AG20443 (cell line): ENCODE measurements at places on chromosomes 16 and 17.

GRCh38 chr16:89201439-89202377 lies 1.4 kb upstream of the SLC22A31 start:
- DNase-seq: peak; percentile 92

GRCh38 chr16:68246666-68247065 lies 1.5 kb downstream of the PLA2G15 start:
- DNase-seq: peak; percentile 52

GRCh38 chr17:45828582-45829133 lies 16.0 kb upstream of the SPPL2C start:
- DNase-seq: no peak

DNA sequence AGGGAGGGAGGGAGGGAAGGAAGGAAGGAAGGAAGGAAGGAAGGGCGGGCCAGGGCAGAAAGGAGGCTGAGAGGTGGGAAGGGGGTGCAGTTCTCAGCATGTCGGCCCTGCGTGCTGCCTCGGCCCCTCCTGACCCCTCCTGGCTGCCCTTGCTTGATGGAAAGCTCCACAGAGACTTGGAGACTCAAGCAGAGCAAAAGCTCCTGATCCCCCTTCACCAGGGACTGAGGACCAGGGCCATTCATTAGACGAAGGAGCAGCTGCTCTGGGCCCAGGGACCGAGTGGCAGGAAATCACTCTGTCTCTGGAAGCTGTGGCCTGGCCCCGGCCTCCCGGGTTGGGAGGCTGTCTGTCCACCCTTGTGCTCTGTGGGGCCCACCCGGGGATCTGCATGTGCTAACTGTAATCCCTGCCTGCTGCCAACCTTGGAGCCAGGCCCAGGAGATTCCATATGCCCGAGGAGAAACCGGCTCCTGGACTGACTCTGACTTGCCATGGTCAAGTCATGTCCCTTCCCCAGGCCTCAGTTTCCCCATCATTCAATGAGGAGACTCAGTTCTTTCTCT lies 27.4 kb upstream of the C1QL1 start:
- no peak for DNase-seq

DNA sequence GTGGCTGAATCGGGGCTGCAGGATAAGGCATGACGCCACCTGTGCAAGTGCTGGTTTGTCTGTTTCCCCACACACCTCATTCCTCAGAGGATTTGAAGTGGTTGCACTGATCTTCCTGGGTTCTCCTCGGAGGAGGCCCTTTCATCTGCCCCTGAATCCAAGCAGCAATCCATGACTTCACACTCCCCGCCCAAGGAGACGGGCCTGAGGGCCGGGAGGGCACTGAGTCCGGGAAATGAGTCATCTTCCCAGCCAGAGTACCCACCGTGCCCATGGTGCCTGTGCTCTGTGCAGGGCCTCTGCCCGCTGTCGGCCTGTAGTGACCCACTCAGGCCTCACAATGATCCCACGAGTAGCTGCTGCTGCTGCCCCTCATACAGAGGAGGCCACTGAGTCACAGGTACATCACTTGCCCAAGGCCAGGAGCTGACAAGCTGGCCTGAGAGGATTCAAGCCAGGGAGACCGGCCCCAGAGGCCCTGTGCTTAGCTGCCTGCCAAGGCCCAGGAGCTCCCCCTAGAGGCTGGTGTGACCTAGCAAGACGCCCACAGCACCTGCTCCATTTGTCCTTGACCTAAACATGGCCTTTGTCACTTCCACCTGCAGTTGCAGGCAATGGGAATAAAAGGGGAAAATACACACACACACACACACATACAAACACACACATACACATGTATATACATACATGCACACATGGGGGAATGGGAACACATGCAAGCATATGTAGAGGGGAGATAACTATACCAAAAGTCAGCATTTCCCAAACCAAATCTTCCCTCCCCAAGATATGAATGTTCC lies 240.0 kb downstream of the C16orf95 start:
- DNase-seq: peak; percentile 63

DNA sequence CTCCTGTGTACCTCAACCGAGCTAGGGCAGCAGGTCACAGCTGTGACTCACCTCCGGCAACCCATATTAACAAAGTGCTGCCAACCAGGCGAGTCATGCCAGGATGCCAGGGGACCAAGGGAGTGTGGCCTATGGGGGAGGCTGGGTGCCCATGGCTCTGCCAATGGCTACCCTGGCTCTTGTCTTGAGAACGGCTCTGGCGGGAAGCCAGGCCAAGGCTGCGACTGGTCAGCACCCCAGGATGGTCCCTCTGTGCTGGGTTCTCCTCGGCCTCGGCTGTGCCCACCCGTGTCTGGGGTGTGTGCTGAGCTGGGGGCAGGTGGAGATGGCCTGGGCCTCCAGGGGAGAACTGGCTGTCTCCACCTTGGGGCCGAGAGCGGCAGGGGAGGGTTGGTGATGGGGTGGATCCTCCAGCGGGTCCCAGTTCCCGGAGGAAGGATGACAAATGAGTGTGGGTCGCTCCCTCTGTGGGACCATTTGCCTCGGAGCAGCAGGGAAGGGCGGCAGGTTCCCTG lies 75.8 kb downstream of the MRC2 start:
- no peak for DNase-seq

- no peak for DNase-seq
Observed at GRCh38 chr17:48843187-48843900, 12.5 kb downstream of the CALCOCO2 start.

DNA sequence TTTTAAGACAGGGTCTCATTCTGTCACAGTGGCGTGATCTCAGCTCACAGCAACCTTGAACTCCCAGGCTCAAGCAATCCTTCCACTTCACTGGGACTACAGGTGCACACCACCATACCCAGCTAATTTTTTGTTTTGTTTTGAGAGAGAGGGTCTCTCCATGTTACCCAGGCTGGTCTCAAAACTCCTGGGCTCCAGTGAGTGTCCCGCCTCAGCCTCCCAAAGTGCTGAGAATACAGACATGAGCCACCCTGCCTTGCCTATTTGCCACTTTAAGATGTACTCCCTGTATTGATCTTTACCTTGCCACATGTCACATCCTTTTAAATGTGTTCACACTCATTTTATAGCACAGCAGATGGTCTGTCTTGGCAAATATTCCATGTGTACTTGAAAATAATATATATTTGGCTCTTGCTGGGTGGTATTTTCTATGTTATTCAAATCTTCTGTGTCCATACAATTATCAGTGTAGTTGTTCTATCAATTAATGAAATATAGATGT lies 50.5 kb downstream of the VMP1 start:
- no peak for DNase-seq

- no peak for DNase-seq
Observed at GRCh38 chr16:4687946-4688673, 5.3 kb upstream of the NUDT16L1 start.

- DNase-seq: no peak
Observed at GRCh38 chr16:73010150-73010676, 37.7 kb downstream of the ZFHX3 start.

DNA sequence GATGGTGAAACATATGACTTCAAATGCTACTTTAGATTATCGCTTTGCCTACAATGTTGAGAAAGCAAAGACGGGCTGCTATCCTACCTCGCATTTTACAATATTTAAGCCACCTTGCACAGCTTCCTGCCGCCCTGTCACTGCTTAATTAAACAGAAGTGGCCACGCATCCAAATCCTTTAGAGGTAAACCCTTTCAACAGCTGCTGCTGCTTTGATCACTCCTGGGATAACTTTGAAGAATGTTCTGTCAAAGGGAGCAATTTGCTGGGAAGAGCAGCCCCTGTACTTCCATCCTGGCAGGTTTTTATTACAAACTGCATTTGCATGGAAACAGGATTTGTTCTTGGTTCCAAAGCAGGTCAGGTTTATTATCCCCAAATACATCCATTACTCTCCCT lies 24.2 kb upstream of the SSTR2 start:
- DNase-seq: no peak

DNA sequence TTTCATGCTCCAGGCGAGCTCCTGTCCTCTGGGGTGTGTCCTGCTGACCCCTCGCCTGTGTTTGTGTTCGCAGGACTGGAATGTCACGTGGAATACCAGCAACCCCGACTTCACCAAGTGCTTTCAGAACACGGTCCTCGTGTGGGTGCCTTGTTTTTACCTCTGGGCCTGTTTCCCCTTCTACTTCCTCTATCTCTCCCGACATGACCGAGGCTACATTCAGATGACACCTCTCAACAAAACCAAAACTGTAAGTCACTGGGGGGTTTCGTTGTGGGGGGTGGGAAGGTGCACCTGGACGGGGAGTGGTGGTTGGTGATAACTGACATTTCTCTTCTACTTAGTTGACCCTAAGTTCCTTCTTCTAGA lies 58.3 kb downstream of the ABCC1 start:
- DNase-seq: no peak

- no peak for DNase-seq
Observed at GRCh38 chr17:49587366-49588073, 11.8 kb downstream of the NXPH3 start.

GRCh38 chr16:35692824-35693223 lies 2233.4 kb downstream of the TP53TG3F start:
- DNase-seq: no peak

GRCh38 chr16:77868478-77868877 lies 80.1 kb downstream of the VAT1L start:
- DNase-seq: no peak

DNA sequence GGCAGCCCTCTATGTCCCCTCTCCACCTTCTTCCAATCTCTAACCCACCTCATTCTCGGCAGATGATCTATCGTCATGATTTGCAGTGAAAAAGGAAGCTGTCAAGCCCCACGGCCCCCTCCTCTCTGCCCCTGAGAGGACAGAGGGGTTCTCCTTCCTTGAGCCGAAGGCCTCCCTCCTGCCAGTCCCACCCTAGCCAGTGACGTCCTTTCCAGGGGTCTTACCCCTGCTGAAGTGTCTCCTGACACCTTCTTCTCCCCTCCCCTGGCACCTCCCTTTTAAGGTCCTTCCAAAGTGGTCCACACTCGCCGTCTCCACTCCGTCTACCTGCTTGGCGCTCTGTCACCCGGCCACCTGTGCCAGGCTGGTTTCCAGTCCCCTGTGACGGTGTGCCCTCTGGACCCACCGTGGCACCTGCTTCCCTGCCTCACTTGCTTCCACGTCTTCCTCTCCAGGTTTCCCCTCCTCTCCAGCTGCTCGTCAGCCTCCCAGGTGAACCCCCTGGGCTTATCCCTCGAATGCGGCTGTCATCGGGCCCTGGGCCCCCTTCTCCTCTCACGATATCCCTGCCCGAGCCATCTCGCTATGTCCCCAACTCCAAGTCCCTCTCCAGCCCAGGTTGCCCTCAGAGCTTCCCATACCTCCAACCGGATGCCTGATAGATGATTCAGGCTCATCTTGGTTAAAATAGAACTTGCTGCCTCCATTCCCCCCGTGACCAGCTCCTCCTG lies 5.7 kb downstream of the CCDC102A start:
- DNase-seq: peak; percentile 2

DNA sequence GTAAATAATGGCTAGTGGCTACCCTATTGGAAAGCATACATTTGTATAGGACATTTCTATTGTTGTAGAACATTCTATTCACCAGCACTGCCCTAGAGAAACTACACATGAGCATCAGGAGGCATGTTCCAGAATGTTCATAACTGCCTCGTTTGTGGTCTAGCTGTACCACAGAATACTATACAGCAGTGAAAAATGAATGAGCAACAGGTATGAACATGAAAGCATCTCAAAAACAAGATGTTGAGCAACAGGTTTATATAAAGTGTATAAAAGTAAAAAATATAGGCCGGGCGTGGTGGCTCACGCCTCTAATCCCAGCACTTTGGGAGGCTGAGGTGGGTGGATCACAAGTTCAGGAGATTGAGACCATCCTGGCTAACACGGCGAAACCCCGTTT lies 91.7 kb downstream of the BMERB1 start:
- no peak for DNase-seq

DNA sequence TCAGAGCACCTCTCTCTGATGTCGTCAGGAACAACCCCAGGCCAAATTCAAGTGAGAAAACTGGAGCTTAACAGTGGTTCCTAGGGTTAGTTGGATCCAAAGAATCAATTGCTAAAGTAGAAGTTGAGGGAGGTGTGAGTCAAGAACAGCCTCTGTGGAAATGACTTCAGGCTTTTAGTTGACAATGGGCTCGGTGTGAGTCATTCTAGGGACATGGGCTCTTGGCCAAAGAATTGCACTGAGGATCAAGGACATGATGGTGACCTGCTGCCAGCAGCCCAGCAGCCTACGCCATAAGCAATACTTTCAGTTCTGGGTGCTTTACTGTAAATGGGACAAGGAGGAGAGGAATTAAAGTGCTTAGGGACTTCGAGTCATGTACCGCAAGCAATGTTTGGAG lies 32.1 kb upstream of the SMURF2 start:
- no peak for DNase-seq

- no peak for DNase-seq
Observed at GRCh38 chr17:57567251-57567650, 177.8 kb downstream of the CCDC182 start.

GRCh38 chr17:55926276-55926990 lies 175.6 kb downstream of the PCTP start:
- DNase-seq: no peak

GRCh38 chr16:30065943-30066760 lies 592 bp downstream of the ALDOA start:
- peak; percentile 64 for DNase-seq

- DNase-seq: no peak
Observed at GRCh38 chr16:78939597-78939996, 660.9 kb downstream of the MAF start.

DNA sequence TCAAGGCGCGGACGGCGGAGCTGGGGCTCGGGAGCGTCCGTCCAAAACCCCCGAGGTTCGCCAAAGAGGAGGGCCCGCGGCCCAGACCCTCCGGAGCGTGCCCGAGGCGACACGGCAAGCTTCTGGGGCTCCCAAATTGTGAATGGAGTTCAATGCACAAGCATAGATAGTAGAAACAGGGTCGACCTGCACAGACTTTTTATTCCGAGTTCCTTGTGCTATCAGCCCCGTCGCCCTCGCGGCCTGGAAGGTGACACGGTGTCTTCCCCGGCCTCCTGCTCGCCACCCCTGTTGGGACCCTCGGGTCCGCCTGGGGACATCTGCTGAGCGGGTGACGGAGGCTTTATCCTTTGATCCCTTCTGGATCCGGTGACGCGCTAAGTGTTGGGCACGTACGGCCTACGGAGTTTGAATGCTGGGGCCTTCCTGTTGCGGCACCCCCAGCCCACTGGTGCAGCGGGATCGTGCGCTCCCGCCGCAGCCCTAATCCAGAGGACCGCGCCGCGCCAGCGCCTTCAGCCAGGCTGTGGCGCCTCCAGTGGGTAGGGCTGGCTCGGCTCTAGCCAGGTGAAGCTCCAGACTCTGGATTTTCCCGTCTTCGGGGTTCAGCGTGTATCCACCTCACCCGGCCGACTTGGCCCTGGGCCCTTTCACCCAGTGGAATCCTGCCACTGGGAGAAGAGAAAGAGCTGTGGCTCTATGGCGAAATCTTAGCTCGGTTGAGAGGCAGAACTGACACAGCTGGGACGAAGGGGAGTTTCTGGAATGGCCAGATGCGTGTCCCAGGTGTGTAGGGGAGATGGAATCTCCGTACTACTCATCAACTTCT lies 17.0 kb upstream of the NTN1 start:
- no peak for DNase-seq

DNA sequence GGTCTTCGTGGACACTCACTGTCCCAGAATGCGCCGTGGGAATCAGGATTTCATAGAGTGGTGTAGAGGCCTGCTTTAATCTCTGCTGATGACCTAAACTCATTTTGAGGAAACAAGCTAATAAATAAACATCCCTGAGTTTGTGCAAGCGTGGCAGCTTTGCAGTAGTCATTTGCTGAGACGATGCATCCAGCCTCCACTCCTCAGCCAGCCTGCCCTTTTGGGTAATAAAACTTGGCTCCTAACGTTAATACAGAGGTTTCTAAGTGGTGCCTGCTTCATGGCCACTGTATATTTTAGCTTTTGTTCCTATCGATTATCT lies 1.3 kb downstream of the DGKE start:
- no peak for DNase-seq
